ENCODE measurements at places on chromosomes 12 and 14.
A peak's percentile ranks its signal among the peaks of the same experiment; 100 is the strongest.

- peaks cover 82% of the 10 kb centered on the region for H3K36me3 ChIP-seq
- H3K27ac ChIP-seq, result no peak overlapping the region
- no peaks in the 10 kb centered on the region for H3K27me3 ChIP-seq
- DNase-seq, result no peak
- peaks cover 8% of the 10 kb centered on the region for H3K4me1 ChIP-seq
Observed at GRCh38 chr12:57179331-57180086, 32.1 kb upstream of the LRP1-AS start.

DNA sequence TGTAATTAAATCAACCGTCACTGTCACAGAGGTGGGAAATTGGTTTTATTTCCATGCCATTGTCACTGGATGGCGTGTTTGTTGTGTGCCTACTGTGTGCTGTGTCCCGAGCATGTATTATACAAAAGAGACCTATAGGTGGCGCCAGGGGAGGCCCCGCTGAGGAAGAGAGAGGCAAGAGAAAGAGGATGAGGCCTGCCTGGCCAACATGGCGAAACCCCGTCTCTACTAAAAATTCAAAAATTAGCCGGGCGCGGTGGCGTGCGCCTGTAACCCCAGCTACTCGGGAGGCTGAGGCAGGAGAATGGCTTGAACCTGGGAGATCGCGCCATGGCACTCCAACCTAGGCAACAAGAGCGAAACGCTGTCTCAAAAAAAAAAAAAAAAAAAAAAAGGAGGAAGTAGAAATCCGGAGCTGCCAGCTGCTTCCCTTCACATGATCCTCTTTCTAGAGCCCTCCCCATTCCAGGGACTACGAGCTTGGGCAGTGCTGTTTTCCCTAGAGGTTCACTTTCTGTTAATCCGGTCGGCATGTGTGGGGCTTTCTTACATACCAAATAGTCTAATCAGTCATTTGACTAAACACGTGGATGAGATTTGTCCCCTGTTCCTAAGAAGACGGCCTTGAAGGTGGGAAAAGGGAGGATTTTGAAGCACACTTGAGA lies 6.4 kb upstream of the CCDC175 start:
- H3K27ac ChIP-seq, result no peak overlapping the region
- H3K27me3 ChIP-seq, result no peaks in the 10 kb centered on the region
- no peaks in the 10 kb centered on the region for H3K36me3 ChIP-seq
- H3K4me1 ChIP-seq, result no peaks in the 10 kb centered on the region

- H3K4me3 ChIP-seq, result no peak overlapping the region
- no peak for DNase-seq
- no peaks in the 10 kb centered on the region for H3K36me3 ChIP-seq
- H3K27me3 ChIP-seq, result no peaks in the 10 kb centered on the region
- no peak overlapping the region for H3K27ac ChIP-seq
Observed at GRCh38 chr14:93880021-93880820, 46.9 kb upstream of the FAM181A start.

DNA sequence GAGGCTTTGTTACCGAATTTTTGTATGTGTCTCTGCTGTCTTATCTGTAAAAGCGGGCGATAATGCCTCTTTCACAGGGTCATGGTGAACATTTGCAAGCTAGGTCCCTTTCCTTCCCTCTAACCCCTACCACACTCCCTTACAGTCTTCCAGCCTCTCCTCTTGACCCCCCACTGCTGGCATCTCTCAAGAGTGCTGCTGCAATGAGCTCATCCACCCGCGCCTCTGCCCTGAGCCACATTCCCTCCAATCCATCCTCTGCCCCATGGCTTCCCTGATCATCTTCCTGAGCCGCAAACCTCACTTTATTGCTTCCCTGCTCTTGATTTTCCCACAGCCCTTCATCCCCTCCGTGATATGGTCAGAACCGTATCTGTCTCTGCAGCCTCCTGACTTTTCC lies 343.6 kb downstream of the BCL11B start:
- no peak overlapping the region for H3K4me3 ChIP-seq
- no peaks in the 10 kb centered on the region for H3K4me1 ChIP-seq
- no peak for DNase-seq
- no peaks in the 10 kb centered on the region for H3K27me3 ChIP-seq
- H3K36me3 ChIP-seq, result no peaks in the 10 kb centered on the region

DNA sequence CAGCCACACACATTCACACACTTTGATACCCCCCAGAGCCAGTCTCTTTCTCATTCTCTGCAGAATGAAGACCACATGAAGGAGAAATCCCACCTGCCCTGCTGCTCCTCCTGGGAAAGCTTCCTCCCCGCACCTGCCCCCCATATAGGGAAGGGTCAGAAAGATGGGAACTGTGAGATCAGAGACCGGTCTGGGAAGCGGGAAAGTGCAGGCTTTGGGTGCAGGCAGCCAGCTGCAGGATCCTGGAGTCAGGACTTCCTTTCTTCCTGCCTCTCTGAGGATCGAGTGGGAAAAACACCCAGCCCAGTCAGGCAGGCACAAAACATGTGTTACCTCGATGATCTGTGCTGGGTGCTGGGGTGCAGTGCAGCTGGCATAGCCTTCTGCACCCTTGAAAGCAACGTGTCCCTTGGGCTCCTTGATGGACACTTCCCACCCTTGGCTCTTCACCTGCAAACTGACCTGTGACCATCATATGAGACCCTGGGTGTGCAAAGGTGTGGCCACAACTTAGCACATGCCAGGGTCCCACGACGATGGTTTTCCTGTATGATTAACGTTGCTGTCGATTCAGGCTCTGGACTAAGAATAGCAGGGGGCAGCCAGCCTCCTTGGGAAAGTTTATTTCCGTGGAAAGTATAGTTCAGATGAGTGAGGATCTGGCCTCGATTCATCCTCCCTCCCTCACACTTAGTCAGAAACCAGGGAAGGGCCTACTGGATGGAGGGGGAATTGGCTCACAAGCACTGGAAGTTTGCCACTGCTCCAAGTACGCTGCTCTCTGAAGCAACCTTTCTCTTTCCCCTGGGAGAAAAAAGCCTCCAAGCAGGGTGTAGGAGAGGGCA lies 105.4 kb upstream of the MED13L start:
- peaks cover 36% of the 10 kb centered on the region for H3K4me1 ChIP-seq
- no peak for DNase-seq
- no peak overlapping the region for H3K4me3 ChIP-seq
- H3K27me3 ChIP-seq, result no peaks in the 10 kb centered on the region
- peak overlapping the region; percentile 78 for H3K27ac ChIP-seq
- H3K36me3 ChIP-seq, result no peaks in the 10 kb centered on the region

DNA sequence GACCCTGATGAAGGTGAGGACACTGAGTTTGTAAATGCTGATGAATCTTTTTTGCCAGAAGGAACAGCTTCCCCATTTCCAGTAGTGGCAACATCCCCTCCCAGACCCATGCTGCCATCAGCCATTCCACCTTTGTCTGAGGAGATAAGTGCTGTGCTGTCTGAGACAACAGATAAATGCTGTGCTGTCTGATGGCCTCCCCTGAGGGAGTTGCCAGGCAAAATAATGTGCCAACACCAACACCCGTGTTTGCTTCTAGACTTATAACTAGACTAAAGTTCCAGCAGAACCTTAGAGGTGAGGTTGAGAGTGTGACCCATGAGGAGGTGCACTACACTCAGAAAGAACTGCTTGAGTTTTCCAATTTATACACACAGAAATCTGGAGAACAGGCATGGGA lies 349.5 kb downstream of the C12orf75 start:
- H3K4me1 ChIP-seq, result peaks cover 3% of the 10 kb centered on the region
- no peaks in the 10 kb centered on the region for H3K27me3 ChIP-seq
- H3K27ac ChIP-seq, result no peak overlapping the region
- H3K4me3 ChIP-seq, result no peak overlapping the region
- no peaks in the 10 kb centered on the region for H3K36me3 ChIP-seq

GRCh38 chr14:65840118-65840751 lies 427.7 kb downstream of the FUT8 start:
- no peak for DNase-seq
- H3K27me3 ChIP-seq, result no peaks in the 10 kb centered on the region
- no peak overlapping the region for H3K27ac ChIP-seq
- H3K36me3 ChIP-seq, result no peaks in the 10 kb centered on the region
- peaks cover 1% of the 10 kb centered on the region for H3K4me1 ChIP-seq

DNA sequence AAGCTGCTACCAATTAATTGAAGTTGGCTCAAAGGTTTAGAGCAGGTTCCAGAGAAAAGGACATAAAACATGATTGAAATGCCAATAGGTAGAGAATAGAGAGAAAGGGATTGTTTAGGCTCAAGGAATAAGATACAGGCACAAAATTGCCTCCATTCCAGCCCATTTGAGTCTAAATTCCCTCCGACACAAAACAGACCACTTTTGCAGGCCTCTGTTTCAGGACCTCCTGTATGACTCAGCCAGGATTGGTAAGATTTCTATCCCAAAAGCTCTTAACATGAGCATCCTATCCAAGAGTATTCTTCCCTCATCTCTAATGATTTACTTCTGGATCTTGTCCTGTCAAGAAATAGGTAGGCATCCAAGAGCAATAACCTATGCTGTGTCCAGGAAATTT lies 123.5 kb downstream of the STAB2 start:
- no peak for DNase-seq
- no peak overlapping the region for H3K4me3 ChIP-seq
- H3K27me3 ChIP-seq, result no peaks in the 10 kb centered on the region
- H3K36me3 ChIP-seq, result no peaks in the 10 kb centered on the region
- no peak overlapping the region for H3K27ac ChIP-seq
- H3K4me1 ChIP-seq, result no peaks in the 10 kb centered on the region

DNA sequence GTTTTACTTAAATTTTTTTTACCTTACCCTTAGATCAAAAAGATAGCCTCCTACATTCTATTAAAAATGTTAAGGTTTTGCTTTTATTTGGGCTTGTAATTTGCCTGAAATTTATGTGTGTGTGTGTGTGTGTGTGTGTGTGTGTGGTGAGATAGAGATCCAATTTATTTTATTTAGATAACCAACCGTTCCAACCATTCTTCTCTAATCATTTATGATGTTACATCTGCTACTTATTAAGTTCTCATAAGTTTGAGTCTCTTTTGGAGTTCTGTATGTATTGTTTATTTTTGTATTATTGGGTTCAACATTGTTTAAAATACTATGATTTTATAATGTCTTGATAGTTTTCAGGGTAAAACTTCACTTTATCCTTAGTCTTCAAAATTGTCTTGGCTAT lies 70.6 kb upstream of the PAWR start:
- no peaks in the 10 kb centered on the region for H3K27me3 ChIP-seq
- DNase-seq, result no peak
- H3K36me3 ChIP-seq, result no peaks in the 10 kb centered on the region
- H3K4me1 ChIP-seq, result no peaks in the 10 kb centered on the region
- no peak overlapping the region for H3K27ac ChIP-seq
- no peak overlapping the region for H3K4me3 ChIP-seq

DNA sequence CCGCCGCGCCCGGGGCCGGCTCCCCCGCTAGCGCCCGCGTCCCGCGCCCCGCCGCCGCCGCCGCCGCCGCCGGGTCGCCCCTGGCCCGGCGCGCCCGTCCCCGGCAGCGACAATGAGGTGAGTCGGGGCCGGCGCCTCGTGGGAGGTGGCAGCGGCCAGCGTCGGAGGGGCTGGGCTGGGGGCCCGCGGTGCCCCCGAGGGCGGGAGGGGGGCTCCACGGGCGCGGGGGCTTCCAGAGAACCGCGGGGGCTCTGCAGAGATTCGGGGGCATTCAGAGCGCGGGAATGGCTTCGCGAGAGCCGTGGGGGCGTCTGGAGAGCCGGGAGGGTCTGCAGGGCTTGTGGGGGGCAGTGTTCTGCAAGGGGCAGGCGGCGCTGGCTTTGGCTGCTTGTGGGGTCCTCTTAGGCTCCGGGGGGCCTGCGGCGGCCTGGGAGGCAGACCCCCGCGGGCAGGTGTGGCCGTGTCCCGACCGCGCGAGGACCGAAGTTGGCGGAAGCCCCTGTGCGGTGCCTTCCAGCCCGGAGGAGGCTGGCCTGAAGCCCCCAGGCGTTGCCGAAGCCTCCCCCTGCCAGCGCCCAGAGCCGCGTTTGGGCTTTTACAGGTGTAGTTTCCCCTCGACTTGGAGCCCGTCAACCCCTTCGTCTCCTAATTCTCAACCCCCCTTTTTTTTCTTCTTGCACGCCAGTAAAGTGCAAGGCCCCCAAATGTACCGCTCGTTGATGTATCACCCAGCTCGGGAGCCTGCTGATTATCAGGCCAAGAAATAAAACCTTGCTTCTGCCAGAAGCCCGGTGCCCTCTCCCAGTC lies 93.1 kb upstream of the EVL start:
- no peak for DNase-seq
- H3K27me3 ChIP-seq, result no peaks in the 10 kb centered on the region
- peak overlapping the region; percentile 86 for H3K4me3 ChIP-seq

- no peaks in the 10 kb centered on the region for H3K4me1 ChIP-seq
- H3K4me3 ChIP-seq, result no peak overlapping the region
- no peaks in the 10 kb centered on the region for H3K27me3 ChIP-seq
- no peak overlapping the region for H3K27ac ChIP-seq
Observed at GRCh38 chr12:75641031-75641780, 129.8 kb upstream of the KRR1 start.

DNA sequence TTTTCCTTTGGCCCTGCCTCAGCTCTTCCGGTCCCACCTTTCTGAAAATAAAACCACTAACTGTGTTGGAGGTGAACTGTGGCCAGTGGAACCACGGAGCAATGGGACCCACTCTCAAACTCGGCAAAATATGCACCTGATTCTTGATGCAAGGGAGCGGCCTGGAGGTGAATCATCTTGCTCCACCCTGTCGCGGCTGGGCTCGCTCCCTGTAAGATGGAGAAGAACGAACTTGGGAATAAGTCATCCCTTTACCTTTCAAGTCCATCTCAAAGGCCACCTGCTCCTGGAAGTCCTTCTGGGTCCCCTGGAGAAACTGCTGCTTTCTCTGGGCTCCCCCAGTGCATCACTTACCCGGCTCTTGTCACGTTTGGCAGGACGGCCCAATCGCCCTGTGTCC lies 309.9 kb downstream of the BCL11B start:
- H3K36me3 ChIP-seq, result no peaks in the 10 kb centered on the region
- DNase-seq, result no peak
- no peak overlapping the region for H3K4me3 ChIP-seq
- no peak overlapping the region for H3K27ac ChIP-seq

DNA sequence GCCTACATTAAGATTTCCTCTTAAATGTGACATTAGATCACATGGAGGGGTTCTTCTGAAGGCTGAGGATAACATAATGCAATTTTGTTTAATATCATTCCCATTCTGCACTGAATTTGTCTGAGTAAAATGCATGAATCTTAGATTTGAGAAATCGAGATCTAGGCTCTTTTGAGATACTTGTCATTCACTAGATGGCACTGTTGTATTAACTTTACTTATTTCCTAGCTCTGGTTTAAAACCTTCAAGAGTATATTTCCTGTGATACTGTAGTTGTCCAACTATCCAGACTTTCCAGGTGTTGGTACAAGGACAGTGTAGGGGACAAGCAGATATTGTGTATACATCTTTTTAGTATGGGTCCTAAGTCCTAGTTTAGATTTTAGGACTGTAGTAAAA lies 91.7 kb upstream of the SEL1L start:
- no peaks in the 10 kb centered on the region for H3K4me1 ChIP-seq
- no peak overlapping the region for H3K27ac ChIP-seq
- no peaks in the 10 kb centered on the region for H3K36me3 ChIP-seq
- DNase-seq, result peak; percentile 38
- H3K4me3 ChIP-seq, result no peak overlapping the region

GRCh38 chr14:26735811-26736210 lies 138.0 kb upstream of the NOVA1 start:
- H3K36me3 ChIP-seq, result no peaks in the 10 kb centered on the region
- no peaks in the 10 kb centered on the region for H3K27me3 ChIP-seq
- no peak overlapping the region for H3K27ac ChIP-seq
- H3K4me1 ChIP-seq, result no peaks in the 10 kb centered on the region
- DNase-seq, result no peak
